CD4-positive, alpha-beta memory T cell (primary cell): ENCODE measurements at places on chromosomes 5 and 9.

DNA sequence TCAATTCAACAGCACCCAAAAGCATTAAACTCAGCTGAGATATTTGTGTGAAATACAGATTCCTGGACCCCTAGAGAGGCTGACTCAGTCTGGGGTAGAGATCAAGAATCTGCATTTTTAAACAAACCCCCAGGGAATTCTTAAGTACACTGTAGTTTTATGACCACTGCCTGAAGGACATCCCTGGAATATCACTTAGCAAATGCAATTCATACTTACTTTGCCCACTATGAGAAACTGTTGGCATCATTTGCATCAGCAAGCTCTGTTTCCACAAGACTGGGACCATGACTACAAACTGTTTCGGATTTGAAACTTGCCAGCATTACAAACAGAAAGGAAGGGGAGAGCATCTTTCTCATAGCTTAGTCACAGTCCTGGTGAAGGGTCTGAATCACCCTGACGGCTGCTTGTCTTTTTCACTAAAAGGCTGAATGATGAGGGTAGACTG is 63.7 kb downstream of the MLLT3 start:
- no peak for DNase-seq

GRCh38 chr9:129176701-129177442 is 1.2 kb downstream of the IER5L start:
- peak; percentile 18 for DNase-seq

DNA sequence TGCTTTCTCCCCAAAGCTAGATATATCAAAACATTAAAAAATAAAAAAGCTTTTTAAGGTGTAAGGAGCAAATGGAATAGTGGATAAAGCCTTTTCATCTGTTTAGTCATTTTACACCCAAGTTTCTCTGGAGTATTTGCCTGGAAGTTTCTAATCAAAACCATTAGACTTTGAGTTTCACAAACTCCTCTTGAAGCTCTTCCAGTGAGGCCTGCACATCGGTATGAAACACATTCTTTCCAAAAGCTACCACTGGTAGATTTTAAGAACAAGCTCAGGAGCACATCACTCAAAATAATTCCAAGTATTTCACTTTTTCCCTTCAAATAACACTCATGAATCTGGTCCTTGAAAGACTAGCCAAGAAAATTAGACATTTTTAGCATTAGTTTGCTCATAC is 5.7 kb downstream of the TRIM52 start:
- no peak for DNase-seq

DNA sequence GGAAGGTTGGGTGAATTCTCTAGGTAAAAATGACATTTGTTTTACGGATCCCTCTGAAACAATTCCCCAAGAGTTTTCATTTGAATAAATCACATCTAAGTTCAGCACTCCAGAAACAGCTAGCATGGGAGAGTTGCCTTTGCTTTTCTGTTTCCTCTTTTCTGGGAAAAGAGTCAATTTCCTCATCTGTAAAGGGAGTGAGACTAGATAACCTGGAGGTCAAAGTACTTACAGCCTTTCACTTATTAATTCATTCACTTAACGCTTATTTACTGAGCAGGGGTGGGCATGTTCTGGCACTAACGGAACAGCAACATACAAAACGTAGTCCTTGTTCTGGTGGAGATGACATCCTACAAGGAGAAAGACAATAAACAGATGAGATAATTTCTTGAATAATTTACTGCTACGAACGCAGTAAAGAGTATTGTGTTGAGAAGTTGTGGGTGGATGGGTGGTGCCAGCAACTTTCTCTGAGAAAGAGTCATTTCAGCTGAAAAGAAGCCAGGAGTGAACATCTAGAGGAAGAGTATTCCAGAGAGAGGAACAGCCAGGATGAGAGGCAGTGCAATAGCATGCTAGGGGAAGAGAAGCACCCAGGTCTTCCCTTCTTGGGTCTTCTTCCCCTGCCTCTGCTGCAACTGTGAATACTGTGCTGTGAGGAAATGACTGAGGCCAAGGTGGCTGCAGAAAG is 335.6 kb downstream of the ZSWIM6 start:
- DNase-seq, result no peak

- DNase-seq, result no peak
Observed at GRCh38 chr5:139486201-139486600, 3.6 kb upstream of the STING1 start.

GRCh38 chr9:27632254-27632653 is 59.0 kb upstream of the C9orf72 start:
- DNase-seq, result no peak

- no peak for DNase-seq
Observed at GRCh38 chr5:56088431-56088949, 93.7 kb upstream of the IL6ST start.

DNA sequence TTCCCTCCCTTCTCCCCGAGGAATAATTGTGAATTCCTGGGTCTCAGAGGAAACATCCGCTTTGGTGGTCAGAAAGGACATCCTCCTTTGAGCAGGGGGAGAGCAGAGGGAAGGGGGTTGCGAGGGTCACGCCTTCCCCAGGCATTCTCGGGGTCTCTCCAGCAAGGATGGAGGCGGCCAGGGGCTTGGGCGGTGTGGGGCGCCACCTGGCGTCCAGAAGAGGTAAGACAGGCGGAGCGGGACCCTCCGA is 129.1 kb downstream of the KCNIP1 start:
- DNase-seq, result peak; percentile 36

- DNase-seq, result no peak
Observed at GRCh38 chr9:80125731-80126264, 554.0 kb downstream of the TLE4 start.

GRCh38 chr5:118552146-118552545 is 436.2 kb downstream of the DTWD2 start:
- no peak for DNase-seq

DNA sequence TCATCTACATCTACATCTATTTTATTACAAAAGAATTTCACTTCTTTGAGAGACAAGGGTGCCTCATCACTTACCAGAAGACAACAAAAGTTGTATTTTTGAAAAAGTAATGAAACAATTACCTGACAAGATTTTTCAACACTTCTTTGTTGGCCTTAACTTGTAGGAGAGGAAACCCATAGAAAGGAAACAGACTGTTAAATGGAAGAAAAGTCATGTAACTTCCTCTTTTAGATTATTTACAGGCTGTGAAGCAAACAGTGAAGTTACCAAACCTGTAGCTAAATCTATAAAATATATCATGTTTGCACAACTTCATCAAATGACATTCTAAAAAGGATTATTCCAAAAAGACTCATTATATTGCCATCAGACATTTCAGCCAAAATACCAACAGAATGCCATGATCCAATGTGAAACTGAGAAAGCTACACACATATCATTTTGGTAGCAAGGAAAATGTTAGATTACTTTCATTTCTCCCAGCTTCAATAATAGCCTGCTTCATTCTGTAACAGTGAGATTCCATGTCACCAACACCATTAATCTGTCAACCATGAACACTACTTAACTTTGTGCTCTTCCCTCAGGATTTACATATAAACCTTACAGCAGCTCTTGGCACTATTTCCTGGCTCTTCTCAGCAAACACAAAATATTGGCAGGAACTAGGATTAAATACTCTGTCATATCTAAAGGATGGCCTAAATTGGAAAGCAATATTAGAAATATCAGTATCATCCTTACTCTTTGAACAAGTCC is 122.5 kb downstream of the MCTP1 start:
- no peak for DNase-seq
